ENCODE measurements at places on chromosomes 4 and X. TPM values are rescaled to one million over a fixed set of nuclear protein-coding genes. Genes with fewer than 3 reads are reported as not detected.

Gene WNK3
- 0.22 TPM for total RNA-seq

Gene ZNF674
- total RNA-seq, result 3.1 TPM

Gene TMEM31
- not detected for total RNA-seq

Gene VSIG1
- 0.20 TPM for total RNA-seq

Gene YY2
- 0.65 TPM for total RNA-seq

Gene CYLC1
- total RNA-seq, result not detected

Gene TAF7L
- total RNA-seq, result under 0.01 TPM

Gene CT45A10
- total RNA-seq, result not detected

Gene XAGE2
- total RNA-seq, result not detected

Gene PNMA6A
- total RNA-seq, result 1.1 TPM

Gene HHIP
- 59.1 TPM for total RNA-seq

Gene PCDH11X
- total RNA-seq, result not detected

Gene TMEM154
- total RNA-seq, result 2.0 TPM

Gene HTR2C
- not detected for total RNA-seq

DNA sequence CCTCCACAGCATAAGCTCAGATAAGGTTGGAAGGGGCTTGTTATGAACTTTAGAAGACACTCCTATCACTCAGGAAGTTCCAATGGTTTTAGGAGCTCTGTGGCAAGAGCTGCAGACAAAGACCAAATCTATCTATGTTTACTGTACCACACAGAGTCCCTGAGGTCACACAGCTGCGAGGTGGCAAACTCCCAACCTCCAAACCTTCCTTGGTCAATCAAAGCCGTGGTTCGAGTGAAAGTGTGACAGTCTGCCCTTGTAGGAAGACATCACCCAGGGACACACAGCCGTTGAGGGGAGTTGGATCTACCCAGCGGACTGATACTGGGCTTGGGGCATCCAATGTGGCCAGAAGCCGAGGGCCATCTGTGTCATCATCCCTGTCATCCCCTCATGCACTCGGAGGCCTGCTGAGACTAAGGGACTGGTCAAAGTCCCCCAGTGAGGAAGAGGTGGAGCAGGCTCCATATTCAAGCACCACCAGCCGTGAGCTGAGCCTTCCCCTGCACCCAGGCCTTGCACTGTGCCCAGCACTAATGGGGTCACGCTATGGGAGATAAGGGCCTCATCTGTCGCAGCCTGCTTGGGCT, 26.8 kb downstream of the MAN2B2 start:
- no peak for DNase-seq

DNA sequence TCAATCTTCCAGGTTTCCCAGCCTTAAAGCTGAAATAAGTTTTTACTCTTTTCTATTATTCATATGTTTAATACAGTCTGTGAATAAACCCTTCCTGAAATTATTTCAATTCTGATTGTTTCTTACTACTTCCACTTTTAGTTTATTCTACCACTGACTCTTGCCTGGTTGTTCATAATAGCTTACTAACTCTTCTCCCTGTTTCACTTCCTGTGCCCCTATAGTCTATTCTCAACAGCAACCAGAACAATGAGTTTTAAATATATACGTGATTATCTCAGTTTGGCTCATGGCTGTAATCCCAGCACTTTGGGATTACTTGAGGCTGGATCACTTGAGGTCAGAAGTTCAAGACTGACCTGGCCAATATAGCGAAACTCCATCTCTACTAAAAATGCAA, 408.0 kb upstream of the SPOCK3 start:
- no peak for DNase-seq

DNA sequence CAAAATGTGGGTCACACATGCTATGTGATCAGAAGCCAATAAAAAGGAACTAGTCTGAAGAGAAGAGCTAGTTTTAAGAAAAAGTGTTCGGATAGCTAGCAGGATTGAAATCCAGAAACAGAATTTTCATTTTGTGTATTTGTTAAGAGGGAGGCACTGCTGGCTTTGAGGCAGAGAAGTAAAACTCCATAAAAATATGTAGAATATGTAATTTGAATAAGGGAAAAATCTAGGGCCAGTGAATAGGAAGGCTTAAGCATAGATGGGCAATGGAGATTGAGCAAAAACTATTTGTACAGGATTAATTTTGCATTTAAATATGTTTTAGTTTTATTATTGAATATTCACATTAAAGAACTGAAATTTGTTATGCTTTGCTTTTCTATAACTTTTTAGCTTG, 399.9 kb upstream of the PITX2 start:
- DNase-seq, result no peak

- DNase-seq, result peak; percentile 92
These were observed 94.5 kb downstream of the ANXA3 start for GRCh38 chr4:78645853-78646757.

DNA sequence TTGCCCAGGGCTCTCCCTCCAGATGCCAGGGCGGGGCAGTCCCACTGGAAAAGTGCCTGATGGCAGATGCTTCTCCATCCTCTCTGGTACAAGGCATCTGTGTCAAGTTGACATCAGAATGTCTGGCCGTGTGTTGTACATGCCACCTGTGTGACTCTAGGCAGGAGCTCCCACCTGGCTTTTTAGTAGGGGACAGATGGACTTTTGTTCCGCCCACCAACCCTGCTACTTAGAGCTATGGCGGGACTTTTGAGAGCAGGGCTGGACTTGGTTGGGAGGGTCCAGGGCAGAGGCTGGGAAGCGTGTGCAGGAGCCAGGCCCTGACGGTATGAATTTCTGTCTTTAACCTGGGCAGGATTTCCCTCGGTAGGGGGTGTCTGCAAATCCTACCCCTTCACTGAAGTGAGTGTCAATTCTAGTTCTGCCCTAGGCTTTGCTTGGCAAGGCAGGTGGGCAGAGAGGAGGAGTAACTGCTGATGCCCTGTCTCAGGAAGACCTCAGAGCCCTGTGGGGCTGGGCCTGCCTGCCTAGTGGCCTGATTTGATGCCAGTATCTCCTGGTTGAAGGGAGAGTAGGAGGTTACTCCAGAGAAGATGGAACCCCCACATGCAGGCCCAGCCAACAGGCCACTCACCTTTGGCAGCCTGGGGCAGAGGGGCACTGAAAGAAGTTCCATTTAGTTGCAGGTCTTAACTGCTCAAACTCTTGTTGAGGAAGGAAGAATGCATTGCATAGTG, 99.1 kb downstream of the PJA1 start:
- no peak for DNase-seq

GRCh38 chrX:42237956-42238355, 314.6 kb upstream of the CASK start:
- no peak for DNase-seq

DNA sequence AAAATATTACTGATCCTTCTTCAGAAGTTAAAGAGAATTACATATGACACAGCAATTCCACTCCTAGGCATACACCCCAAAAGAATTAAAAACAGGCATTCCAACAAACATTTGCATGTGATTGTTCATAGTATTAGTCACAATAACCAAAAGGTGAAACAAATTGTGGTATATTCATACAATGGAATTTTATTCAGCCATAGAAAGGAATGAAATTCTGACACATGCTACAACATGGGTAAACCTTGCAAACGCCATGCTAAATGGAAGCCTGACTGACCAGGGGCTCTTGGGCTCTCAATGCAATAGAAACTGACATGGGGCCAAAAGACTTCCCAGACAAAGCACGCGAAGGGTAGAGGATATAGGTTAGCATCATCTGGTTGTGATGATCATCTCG, 62.1 kb upstream of the S100G start:
- DNase-seq, result no peak

- DNase-seq, result no peak
These were observed 311.4 kb upstream of the NDST4 start for GRCh38 chr4:115424852-115425251.

DNA sequence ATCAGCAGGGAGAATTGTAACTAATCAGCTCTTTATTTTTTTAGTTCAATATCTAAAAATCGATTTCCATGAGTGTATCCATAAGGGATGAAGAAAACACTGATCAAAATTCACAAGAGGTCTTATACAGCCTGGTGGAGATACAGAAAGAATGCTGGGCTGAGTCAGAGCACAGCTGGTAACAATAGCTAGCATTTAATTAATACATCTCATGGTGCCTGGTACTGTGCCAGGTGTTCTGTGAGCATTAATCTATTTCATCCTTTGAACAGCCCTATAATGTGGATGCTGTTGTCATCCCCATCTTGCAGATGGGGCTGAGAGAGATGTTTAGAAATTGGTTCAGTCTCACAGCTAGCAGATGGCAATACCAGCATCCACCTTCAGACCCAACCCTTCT, 250.9 kb upstream of the RPS6KA3 start:
- DNase-seq, result peak; percentile 7

DNA sequence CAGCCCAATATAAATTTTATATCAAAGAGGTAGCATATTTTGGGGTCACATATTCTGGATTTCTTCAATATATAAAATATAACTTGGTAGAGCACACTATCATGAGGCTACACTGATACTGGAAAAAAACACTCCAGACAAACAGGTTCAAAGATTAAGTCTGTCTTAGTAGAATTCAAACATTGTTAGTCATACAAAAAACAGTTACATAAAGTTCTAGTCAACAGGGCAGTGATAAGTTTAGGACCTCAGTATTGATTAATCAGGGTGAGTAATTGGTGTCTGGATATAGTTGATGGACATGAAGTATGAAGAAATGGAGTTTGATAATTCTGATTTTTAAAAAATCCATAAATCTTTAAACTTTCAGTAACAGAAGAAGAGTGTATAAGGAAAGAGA, 1291.3 kb downstream of the FSTL5 start:
- DNase-seq, result no peak

DNA sequence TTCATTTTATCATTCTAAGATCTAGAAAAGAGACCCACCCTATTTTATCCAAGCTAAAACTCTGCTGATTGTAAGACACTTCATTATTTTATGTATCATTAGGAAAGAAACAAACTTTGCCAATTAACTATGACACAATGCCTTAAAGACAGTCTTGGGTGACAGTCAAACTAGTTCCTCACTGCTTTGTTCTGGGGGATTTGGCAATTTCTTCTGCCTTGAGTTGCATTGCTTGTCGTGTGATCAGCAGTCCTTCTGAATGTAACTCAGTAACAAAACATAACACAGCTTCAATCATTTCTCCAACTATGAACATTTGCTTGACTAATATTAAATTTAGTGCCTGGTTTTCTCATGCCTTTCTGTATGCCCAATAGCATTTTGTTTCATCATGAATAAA, 577.9 kb upstream of the DIPK2B start:
- DNase-seq, result no peak

- DNase-seq, result no peak
These were observed 334.8 kb downstream of the TEX13C start for GRCh38 chrX:125654501-125654900.

- DNase-seq, result peak; percentile 61
These were observed 146.2 kb upstream of the SCML1 start for GRCh38 chrX:17590892-17591740.

GRCh38 chr4:88533937-88534750, 10.6 kb upstream of the PYURF start:
- peak; percentile 92 for DNase-seq

- no peak for DNase-seq
These were observed 905.7 kb downstream of the CCSER1 start for GRCh38 chr4:91032725-91033445.

- no peak for DNase-seq
These were observed 582.4 kb upstream of the ADGRL3 start for GRCh38 chr4:60617731-60618130.

DNA sequence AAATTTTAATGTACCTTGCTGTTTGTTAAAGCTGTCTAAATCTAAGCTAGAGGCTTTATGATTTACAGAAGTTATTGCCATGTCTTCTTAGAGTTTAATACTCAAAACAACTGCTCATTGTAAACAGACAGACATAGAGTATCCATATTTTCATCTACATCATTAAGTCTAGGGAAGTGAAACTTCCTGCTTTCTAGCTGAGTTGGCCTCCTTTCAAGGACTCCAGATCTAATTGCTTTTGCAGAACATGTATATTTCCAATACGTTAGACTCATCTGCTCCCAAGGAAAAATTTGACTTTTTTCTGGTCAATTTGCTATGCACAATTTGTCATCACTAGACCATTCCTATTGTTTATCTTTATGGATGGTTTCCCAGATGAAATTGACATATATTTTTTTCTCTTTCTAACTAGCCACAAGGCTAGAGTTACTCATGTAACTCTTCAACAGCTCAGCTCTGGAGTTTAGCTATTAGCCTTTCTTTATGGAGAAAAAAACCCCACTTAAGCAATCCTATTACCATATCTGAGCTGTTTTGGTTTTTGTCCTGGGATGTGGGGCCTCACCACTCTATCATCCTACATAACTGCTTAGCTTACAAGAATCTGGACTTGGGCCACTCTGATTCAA, 122.9 kb downstream of the PPA2 start:
- DNase-seq, result no peak

- no peak for DNase-seq
These were observed 63.3 kb upstream of the HDAC8 start for GRCh38 chrX:72635930-72636329.

DNA sequence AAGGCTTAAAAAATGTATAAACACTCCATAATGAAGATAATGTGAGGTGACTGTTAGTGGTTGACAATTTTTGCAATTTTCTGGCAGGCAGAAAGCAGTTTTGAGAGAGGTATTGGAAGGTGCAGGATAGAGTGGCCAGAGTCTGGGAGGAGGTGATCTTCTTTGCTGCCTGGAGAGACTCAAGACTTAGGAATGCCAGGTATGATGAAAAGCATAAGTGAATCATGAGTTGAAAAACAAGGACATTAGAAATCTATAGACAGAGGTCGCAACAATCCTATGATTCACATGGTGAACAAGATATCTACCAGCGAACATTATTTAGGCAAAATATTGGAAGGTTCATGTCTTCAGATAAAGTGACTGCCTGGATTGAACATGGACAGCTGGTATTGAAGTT, 118.5 kb downstream of the CFAP299 start:
- DNase-seq, result no peak

GRCh38 chr4:17058536-17058915, 160.1 kb upstream of the LDB2 start:
- DNase-seq, result no peak

DNA sequence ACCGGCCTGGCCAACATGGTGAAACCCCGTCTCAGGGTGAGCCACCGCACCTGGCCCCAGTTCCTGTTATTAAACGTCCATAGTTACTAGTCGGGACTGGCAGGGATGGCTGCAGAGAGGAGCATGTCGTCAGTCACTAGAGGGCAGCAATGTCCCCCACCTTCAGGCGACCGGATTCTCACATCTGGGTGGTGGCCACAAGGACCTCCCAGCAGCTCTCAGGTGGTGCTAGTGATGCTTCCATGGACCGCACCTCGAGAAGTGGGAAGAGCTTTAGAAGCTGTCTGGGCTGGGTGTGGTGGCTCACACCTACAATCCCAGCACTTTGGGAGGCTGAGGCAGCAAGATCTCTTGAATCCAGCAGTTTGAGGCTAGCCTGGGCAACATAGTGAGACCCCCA, 13.3 kb upstream of the IL3RA start:
- DNase-seq, result peak; percentile 78

DNA sequence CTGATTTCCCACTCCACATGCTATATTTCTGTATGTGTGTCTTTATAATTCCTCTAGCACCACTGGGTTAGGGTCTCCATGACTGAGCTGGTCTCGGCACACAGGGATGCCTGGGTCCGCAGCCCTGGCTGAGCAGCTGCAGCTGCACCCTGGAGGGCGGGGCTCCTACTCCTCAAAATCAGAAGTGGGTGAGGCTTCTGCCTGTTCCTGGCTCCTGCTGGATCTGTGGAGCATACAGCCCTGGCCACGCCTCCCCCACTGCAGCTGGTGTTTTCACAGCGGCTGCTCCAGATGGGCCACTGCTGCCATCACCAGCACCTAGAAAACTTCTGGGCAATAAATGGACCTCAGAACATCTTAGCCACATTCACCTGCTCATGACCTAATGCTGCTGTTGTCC, 30.9 kb downstream of the SPCS3 start:
- DNase-seq, result no peak

GRCh38 chr4:118417325-118417724, 64.5 kb upstream of the PRSS12 start:
- no peak for DNase-seq
